ENCODE measurements at places on chromosomes 2 and 18.

- no peak for DNase-seq
Observed at GRCh38 chr2:33366473-33366872, 110.0 kb upstream of the RASGRP3 start.

DNA sequence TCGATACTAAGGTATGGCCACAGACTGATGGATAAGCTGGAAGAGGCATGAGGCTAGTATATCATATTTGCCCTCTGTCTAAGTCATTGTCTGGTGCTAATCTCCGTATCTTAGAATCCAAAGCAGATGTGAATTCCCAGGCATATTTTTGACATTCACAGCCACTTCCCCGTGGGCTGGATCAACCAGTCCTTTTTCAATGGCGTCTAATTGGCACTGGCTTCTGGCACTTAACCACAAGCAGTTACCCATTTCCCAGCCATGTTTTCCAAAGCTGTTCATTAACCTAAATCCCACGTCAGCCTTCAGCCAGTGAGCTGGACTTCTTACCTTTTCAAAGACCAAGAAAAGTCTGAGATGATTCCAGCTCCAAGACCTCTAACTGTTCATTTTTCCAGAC is 20.7 kb upstream of the ZNF407 start:
- DNase-seq: no peak

GRCh38 chr2:69222953-69223658 is 163.9 kb downstream of the GFPT1 start:
- peak; percentile 43 for DNase-seq

DNA sequence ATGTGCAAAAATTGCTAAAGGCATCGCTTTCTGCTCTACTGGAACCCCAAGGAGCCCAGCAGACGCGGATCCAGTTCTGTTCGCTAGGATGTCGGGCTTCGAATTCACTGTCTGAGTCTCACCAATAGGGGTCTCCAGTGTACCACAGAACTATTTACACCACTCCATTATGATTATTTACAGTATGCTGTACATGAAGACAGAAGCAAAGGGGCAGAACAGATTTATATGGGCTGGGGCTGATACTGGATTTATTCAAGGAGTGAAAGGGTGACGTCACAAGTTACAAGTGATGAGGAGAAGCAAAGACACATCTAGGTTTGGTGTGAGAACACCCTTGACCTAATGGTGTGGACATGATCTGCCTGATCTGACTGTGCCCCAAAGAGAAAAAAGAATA is 185.3 kb upstream of the ATP5MC3 start:
- peak; percentile 34 for DNase-seq

- DNase-seq: peak; percentile 4
Observed at GRCh38 chr2:129934044-129934822, 45.2 kb upstream of the RAB6C start.

- DNase-seq: no peak
Observed at GRCh38 chr18:79949697-79950487, 1.6 kb downstream of the SLC66A2 start.

- DNase-seq: no peak
Observed at GRCh38 chr2:96580771-96581170, 44.2 kb downstream of the ARID5A start.

GRCh38 chr2:105287692-105288091 is 41.8 kb downstream of the TGFBRAP1 start:
- DNase-seq: peak; percentile 16

GRCh38 chr2:170332676-170333402 is 154.9 kb downstream of the MYO3B start:
- DNase-seq: no peak

DNA sequence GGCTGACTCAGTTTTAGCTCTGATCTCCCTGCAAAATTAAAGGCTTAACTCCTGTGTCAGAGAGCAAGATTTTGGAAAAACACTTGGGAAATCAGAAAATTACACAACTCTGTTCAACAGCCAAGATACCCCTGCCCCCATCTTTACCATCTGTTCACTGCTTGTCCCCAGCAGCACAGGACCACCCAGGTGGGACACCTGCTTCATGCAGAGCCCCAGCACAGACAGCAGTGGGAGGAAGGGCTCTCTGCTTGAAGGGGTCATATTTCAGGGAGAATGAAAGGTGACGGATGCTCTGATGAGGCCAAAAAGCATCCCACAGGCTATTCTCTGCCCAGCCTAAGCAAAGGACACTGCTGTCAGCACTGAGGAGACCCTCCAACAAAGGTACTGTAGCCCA is 584.6 kb upstream of the KLHL29 start:
- DNase-seq: no peak

GRCh38 chr2:4898706-4899105 is 793.5 kb upstream of the SOX11 start:
- DNase-seq: no peak

DNA sequence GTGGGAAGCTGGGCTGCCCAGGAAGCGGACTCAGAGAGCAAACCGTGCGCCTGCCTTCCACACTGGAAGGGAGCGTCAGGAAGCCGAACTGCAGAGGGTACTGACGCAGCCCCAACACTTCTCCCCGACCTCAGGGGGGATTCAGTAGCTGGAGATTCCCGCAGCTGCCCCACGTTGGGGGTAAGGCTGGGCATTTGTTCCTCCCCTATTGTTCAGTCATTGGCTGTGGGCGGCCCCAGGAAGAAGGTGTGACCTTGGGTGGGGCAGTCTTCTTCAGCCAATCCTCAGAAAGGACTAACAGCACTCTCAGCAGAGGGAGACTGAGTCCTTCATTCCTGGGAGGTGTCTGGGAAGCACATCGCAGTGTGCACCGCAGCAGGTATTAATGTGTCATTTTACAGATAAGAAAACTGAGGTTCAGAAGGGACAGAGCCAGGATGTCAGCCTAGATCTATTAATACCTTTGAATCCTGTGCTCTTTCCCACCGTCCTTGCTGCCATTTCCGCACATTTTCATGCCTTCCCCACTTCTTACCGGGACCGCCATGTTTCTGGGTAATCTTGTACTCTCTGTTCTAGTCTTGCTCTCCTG is 12.1 kb upstream of the C18orf32 start:
- DNase-seq: no peak
